ENCODE measurements at places on chromosomes 11 and 22. TPM values are rescaled to one million over a fixed set of nuclear protein-coding genes. Genes with fewer than 3 reads are reported as not detected.

- DNase-seq: no peak
These were observed 58.6 kb downstream of the DDIAS start for GRCh38 chr11:82959987-82960778.

DNA sequence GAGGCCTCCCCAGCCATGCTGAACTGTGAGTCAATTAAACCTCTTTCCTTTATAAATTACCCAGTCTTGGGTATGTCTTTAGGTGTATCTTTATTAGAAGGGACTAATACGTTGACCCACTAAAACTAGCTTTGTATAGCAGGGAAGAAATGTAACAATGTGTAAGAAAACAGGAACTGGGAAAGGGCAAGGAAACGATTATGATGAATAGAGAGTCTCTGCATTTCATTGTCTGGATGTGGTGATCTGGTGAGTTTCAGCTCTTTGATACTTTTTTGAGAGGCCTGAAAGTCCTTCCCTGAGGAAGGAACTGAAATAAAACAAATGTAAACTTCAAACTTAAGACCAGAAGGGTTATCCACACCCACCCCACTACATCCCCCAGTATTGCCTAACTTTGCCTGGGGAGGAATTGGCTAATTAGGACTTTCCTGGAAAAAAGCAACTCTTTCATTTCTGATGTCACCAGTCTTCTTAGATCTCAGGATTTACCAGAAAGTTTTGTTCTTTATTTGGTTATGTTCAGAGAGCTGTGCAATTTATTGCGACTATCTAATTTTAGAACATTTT lies 119.0 kb downstream of the LDLRAD3 start:
- no peak for DNase-seq

GRCh38 chr11:8283465-8284230 lies 20.0 kb upstream of the LMO1 start:
- peak; percentile 43 for DNase-seq

DNA sequence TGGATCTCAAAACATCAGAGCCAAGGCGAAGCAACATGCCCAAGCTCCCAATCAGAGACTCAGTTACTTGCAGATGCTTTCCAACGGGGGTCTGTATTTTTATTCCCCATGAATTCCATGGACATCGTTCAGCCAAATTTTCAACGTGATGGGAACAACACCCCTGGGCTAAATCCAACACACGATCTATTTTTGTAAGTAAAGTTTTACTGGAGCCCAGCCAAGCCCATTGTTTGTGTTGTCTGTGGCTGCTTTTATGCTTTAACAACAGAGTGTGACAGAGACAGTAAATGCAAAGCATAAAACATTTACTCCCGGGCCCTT lies 33.7 kb downstream of the SLC5A1 start:
- no peak for DNase-seq

DNA sequence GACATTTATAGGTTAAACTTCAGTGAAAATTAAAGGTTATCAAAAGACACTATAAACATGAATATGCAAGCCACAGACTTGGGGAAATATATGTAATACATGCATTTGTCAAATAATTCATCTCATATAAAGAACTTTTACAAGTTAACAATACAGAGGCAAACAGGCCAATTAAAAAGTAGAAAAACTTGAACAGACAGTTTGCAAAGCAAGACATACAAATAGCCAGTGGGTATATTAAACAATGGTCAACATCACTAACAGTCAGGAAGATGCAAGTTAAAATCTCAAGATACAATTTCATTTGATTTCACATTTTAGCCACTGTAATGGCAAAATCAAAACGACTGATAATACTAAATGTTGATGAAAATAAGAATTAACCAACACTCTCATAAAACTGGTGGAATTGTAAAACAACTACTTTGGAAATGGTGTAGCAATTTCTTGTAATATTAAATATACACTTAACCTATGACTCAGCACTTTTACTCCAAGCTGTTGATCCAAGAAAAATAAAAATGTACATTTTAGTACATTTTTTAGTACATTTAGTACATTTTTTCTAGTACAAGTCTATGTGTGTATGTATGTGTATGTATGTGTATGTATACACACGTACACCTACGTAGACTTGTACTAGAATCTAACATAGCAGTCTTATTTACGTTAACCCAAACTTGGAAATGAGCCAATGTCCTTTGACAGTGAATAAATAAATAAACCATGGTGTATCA lies 62.8 kb downstream of the LRRC74B start:
- DNase-seq: no peak

The WNT7B gene
- total RNA-seq: 7.2 TPM

The TMEM86A gene
- 4.3 TPM for total RNA-seq

DNA sequence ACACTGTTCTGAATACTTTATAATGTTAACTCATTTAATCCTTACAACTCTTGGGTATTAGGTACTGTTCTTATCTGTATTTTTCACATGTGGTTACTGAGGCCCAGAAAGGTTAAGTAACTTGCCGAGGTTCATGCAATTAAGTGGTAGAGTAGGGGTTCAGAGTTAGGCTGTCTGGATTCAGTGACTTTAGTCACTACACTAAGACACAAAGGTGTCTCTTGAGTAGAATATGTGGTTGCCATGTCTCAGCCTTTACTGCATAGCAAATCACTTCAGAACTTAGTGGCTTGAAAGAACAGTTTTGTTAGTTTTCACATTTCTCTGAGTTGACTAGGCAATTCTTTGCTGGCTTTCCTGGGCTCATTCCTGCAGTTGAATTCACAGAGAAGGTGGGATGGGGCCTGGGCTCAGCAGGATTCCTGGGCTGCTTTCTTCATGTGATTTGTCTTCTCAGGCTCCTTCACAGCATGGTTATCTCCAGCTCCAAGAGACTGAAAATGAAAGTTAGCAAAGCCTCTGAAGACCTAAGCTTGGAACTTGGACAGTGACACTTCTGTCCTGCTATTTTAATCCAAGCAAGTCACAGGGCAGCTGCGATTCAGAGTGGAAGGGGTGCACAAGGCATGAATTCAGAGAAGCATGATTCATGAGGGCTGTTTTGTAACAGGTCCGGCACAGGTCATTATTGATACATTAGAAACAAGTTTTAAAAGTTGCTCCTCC lies 68.3 kb downstream of the SPECC1L start:
- DNase-seq: no peak

GRCh38 chr11:128308794-128309193 lies 278.6 kb downstream of the ETS1 start:
- DNase-seq: no peak

The APLNR gene
- total RNA-seq: 1.7 TPM

- no peak for DNase-seq
These were observed 78.5 kb downstream of the CYP2R1 start for GRCh38 chr11:14813516-14813915.

The CNGA4 gene
- not detected for total RNA-seq

DNA sequence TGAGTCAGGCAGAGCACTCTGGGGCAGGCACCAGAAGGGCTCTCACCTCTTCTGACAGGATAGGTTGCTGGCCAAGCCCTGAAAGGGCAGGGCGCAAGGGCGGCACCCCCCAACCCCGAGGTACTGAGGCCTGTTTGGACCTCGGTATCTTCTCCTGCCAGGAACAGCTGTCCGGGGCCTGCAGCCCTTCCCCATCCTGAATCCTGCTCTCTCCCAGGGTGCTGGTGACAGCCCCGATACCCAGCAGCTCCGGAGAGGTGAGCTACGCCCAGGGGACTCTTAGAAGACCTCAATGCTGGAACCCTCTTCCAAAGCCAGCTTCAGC lies 79.1 kb downstream of the PHF21B start:
- DNase-seq: no peak

- DNase-seq: peak; percentile 22
These were observed 68.7 kb downstream of the SCN3B start for GRCh38 chr11:123585706-123586105.

The TIMM8B gene
- total RNA-seq: 37.3 TPM

DNA sequence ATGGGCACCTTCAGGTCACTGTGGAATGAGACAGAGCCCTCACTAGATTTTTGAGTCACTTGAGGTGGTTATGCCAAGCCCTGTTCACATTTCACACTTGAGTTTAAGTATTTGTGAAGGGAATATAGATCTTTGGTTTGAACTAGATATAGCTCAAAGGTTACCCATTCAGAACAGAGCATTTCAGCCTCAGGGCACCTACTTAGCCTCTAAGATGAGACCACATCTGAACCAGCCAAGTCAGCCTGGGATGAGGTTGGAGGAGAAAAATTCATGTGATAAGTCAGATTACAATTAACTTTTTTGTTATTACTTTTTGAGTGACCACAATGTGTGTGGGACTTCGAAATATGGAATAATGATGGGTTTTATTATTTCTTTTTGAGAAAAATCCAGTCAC lies 127.8 kb downstream of the TEAD1 start:
- DNase-seq: no peak

- DNase-seq: peak; percentile 44
These were observed 67.9 kb upstream of the WNT7B start for GRCh38 chr22:46044621-46045458.

The NLRP14 gene
- total RNA-seq: 2.6 TPM

DNA sequence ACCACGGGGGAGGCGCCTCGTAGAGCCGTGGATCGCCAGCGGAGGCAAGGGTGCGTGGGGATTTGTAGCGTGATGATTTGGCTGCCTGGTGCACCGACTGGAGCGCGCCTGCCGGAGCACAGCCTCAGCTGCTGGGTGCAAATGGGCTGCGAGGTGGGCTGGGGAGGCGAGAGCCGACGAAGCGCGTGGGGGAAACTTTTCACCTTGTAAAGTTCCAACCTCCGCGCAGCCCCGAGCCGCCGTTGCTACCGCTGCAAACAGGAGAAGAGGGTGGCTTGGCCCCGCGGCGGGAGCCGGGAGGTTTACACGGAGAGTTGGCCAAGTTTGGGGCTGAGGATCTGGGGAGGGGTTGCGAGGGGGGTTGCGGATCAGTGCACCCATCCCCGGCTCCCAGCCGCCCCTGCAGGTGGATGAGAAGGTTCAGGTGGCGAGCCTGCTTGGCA lies 528 bp downstream of the FAT3 start:
- no peak for DNase-seq

GRCh38 chr11:62406034-62406433 lies 12.8 kb upstream of the SCGB1A1 start:
- peak; percentile 58 for DNase-seq

- DNase-seq: no peak
These were observed 17.6 kb upstream of the BDNF start for GRCh38 chr11:27717801-27718229.

DNA sequence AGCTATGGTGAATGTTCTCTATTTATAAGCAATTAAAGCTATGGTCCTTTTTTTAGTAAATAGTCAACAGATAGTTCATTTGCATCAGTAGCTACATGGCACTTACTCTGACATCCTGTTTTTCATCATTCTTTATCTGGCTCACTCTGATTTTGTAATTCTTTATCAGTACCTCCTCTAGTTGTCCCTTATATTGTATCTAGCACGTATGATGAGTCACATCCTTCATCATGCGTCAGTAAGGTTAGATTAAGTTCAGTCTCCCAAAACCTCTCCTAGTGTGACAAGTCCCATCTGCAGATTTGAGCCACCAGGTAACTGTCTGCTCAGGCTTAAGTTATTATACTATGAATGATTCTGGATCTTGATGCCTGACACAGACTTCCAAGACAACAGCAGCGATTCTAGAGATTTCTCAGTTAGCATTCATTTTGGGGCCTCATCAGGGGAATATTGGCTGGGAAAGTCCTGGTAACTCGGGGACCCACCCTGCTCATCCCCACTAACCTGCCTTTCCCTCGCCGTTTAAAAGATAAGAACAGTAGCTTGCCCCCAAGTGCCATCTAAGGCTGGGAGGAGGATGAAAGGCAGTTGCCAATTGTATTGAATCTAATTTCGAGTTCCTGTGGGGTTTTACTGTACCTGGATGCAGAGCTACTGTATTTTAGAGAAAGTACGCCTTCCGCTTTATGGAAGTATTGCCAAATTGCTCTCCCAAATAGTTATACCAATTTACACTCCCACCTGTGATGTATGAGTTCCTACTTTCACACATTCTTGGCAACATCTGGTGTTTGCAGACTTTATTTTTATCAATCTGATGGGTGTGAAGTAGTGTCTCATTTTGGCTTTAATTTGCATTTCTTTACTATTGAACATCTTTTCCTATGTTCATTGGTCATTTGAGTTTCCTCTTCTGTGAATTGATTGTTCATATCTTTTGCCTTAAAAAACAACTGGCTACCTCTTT lies 55.9 kb downstream of the ZC3H12C start:
- peak; percentile 24 for DNase-seq

The FGF4 gene
- total RNA-seq: 0.96 TPM

DNA sequence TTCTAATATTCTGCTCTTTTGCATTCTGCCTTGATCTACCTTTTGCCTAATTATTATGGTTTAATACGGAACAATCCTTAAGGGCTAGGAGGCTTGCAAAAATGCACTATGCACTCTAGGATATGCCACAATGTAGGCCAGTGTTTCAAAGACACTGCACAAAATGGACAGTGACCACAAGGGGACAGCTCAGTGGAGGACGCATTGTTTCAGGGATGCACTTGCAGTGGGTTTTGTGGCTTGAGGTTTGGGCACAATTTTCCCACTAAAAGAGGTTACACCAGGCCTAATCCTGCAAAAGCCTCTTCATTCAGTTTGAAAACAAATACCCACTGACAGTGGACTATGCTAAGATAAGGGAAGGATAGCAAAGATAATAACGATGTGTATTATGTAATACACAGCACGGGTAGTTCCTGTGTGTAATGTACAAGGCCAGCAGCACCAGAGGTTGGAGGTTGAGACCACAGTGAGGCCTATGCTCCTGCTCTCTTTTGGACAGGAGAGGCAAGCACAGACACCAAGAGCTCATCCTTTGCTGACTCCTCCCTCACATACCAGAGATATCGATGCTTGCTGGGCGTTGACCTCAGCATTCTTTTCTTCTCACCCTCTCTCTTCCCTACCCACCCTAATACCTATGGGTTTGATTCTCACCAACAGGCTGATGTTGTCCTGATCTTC lies 12.7 kb downstream of the MAP6 start:
- DNase-seq: peak; percentile 27

DNA sequence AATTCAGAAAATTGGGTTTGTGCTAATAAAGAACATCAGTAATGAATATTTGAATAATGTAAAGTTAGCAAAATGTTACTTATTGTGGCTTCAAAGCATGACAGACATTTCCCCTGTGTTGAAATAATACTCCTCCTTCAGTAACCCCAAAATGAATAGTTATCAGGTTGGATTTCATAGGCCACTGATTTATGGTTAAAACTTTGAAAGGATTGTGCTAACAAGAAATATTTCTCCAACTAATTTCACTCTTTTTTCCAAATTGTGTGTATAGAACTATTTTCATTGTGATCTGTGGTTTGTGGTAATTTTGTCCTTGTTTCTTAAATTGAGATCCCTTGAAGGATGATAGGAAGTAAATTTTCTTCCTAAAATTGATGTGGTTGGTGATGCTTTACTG lies 7.9 kb downstream of the DDX10 start:
- no peak for DNase-seq

GRCh38 chr11:70761094-70761907 lies 363.0 kb downstream of the CTTN start:
- DNase-seq: no peak

The DEFB131B gene
- not detected for total RNA-seq

- no peak for DNase-seq
These were observed 21.2 kb downstream of the PLAAT3 start for GRCh38 chr11:63592975-63593395.

- no peak for DNase-seq
These were observed 22.1 kb downstream of the SPATA19 start for GRCh38 chr11:133823211-133823610.

The NPTXR gene
- 3.9 TPM for total RNA-seq

GRCh38 chr22:49730656-49731055 lies 97.0 kb downstream of the BRD1 start:
- no peak for DNase-seq

The FGF19 gene
- 1.4 TPM for total RNA-seq

- no peak for DNase-seq
These were observed 128.2 kb downstream of the SLC17A6 start for GRCh38 chr11:22466351-22466750.
